ENCODE measurements at places on chromosomes 7 and 10.

DNA sequence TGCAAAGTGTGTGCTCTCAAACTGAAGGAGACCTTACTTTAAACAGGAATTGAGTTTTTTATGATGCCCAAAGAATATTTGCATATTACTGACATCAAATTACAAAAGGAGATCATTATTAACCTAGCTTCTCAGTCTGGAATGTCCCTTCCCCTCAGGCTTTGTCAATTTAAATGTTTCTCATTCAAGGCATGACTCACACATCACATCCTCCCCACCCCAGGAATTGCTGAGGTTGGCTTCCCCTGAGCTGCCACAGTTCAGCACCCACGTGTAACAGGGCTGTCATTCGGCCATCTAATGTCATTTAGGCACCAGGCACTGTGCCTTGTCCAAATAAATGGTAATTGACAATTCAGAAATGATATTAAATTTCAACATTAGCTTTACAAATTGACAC is 305.9 kb upstream of the MGMT start:
- peak; percentile 79 for DNase-seq

DNA sequence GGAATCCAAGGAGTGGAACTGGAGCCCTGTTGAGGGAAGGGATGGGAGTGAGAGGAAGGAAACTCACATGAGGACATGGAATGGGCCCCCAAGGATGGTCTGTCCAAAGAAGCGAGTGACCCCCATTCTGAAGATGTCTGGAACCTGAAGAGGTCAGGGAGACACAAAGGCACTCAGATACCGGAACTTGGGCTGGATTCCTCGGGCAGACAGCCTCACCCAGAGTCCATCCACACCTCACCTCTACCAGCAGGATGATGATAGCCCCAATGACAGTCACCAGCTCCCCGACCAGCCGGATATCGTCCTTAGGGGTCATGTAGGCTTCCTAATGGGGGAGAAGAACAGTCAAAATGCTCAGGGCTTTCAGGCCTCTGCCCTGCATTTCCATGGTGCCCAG is 10.7 kb downstream of the TRPV6 start:
- no peak for DNase-seq

DNA sequence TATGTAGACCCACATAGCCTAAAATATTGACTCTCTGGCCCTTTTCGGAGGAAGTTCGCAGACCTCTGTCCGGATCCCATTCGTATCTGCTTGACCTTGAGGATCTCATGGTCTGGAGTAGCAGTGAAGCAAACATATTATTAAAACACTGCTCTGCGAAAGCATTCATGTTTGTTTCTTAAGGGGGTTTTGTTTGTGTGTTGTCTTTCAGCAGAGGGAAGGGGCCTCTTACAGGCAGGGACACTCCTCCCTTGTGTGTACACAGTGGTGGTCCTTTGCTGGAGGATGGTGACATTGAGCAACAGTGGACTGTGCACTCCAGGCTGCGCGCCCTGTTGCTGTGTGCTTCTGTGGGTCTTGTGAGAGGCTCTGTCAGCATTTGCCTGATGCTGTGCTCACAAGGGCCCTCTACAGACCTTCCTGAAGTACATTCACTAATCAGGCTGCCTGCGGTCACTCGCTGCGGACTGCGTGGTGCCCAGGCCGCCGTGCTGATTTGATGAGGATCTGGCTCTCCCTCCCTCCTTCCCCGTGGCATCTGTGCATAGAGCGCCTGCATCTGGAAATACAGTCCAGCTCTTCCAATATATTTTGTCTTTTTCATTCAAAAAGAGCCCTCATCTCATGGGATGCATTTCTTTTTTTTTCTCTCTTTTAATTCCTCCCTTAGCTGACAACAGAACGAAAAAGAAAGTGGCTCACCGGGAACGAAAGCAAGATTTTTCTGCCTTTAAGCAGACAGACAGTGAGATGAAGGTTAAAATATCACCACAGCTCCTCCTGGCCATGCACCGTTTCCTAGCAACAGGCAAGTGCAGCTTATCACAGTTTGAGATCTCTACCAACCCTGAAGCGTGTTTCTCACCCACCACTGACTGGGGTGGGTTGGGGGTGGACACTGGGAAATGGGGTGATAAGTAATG is 135.8 kb downstream of the CNNM2 start:
- peak; percentile 87 for DNase-seq

GRCh38 chr10:89373916-89374711 is 3.7 kb upstream of the IFIT1B start:
- peak; percentile 48 for DNase-seq

DNA sequence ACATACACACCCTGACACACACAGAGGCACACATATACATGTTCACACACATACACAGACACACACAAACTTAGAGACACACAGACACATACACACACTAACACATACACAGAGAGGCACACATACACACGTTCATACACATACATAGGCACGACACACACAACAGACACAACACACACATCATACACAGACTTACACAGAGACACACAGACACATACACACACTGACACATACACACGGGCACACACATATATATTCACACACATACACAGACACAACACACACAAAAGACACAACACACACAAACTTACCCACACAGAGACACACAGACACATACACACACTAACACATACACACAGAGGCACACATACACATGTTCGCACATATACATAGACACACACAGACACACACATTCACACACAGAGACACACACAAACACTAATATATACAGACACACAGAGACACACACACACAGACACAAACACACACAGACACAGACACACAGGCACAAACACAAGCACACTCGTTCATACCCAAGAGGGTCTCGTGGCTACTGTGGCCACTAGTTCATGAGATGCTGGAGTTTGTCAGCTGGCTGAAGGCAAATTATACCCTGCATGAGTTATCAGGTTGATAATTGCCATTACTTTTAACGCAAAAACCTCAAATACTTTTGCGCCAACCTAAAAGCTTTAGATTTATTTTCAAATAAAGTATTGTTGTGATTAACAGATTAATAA is 17.7 kb upstream of the KLF6 start:
- DNase-seq, result no peak

- no peak for DNase-seq
These were observed 10.6 kb upstream of the ARID5B start for GRCh38 chr10:61890881-61891409.

DNA sequence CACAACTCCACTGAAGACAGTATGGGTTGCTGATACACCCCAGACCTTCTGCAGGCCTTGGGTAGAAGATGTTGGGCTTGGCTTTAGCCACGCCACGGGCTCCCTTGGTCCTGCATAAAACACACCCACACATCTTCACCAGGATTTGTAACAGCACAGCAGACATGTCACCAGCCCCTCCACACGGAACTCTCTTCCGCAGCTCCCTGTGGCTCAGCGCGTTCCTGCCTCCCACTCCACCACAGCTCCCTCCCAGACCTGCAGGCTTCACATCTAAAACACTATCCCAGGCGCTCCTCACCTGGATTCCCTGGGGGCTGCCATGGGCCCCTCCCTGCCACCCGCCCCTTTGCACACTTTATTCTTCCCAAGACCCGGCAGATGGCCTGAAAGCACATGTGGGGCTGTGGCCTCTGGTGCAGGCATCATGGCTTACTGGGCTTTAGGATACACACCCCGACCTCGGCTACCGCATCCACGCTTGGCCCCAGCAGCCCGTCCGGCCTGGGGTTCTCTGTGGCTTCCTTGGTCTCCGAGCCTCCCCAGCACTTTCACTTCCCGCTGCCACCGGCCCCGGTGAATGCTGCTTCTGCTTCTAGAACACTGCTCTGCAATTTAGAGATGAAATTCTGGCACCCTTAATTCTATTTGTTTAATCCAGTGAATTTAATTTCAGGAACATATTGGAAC is 432.9 kb downstream of the DNAJB6 start:
- no peak for DNase-seq

GRCh38 chr7:157654350-157654749 is 317.5 kb downstream of the DNAJB6 start:
- no peak for DNase-seq

DNA sequence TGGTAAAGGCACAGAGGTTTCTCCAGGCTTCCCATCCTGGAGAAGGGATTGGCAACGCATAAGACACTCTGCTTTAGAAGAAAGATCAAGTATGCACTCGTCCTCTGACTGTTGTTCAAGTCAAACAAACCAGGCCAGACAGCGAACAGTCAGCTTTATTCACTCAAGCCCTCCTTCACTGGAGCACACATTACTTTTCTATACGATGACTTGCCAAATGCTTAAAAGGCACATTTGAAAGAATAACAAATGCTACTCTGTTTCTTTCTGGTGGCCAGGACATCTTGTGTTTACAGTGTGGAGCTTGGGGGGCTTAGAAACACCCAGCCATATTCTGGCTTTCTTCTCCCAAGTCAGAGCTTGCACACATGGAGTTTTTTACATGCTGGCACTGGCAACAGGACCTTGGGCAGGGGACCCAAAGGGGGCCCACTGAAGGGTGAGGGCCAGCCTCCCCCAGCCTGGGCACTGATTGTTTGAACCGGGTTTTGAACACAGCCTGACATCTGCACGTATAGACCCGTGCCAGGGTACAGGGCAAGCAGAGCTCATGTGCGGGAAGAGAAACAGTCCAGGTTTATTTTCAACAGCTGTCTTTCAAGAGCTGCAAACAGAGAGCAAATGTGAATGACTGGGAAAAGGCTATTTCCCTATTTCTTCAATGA is 33.3 kb upstream of the FGFR2 start:
- no peak for DNase-seq

DNA sequence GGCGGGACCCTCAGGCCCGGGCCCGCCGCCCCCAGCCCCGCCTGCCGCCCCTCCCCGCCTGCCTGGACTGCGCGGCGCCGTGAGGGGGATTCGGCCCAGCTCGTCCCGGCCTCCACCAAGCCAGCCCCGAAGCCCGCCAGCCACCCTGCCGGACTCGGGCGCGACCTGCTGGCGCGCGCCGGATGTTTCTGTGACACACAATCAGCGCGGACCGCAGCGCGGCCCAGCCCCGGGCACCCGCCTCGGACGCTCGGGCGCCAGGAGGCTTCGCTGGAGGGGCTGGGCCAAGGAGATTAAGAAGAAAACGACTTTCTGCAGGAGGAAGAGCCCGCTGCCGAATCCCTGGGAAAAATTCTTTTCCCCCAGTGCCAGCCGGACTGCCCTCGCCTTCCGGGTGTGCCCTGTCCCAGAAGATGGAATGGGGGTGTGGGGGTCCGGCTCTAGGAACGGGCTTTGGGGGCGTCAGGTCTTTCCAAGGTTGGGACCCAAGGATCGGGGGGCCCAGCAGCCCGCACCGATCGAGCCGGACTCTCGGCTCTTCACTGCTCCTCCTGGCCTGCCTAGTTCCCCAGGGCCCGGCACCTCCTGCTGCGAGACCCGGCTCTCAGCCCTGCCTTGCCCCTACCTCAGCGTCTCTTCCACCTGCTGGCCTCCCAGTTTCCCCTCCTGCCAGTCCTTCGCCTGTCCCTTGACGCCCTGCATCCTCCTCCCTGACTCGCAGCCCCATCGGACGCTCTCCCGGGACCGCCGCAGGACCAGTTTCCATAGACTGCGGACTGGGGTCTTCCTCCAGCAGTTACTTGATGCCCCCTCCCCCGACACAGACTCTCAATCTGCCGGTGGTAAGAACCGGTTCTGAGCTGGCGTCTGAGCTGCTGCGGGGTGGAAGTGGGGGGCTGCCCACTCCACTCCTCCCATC is 82.7 kb downstream of the PAX2 start:
- DNase-seq, result no peak

DNA sequence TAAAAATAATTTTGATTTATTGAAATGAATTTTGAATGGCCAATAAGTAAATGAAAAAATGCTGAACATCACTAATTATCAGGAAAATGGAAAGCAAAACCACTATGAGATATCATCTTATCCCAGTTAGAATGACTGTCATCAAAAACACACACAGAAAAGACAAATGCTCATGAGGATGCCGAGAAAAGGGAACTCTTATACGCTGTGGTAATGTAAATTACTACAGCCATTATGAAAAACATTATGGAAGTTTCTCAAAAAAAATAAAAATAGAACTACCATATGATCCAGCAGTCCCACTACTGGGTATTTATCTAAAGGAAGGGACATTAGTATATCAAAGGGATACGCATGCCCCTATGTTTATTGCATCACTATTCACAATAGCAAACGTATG is 15.8 kb downstream of the SCIN start:
- no peak for DNase-seq

DNA sequence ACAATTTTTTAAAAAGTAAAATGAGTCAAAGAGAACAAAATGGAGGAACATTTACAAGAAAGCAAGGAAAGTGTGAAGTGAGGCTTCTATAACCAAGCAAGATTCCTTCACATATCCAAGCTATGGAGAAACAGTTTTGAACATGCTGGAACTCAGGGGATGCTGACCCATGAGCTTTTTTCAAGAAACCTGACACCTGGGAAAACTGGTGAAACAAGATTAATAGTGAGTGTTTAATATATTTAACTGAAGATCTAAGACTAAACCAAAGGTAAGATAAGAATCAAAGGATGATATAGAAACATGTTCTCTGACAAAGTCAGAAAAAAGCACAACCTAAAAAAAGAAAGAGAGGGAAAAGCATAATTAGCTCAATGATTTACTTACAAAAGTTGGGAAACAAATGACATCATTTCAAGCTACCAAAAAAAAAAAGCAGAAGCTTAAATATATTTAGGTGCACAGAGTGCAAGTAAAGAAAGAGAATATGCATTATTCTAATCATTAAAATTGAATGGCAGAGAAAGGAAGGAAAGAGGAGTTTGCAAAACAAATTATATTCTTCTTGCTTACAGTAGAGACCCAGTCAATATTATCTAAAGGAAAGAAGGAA is 24.9 kb downstream of the C7orf25 start:
- DNase-seq, result no peak

- DNase-seq, result no peak
These were observed 69.0 kb downstream of the CHRM2 start for GRCh38 chr7:136937436-136937835.

DNA sequence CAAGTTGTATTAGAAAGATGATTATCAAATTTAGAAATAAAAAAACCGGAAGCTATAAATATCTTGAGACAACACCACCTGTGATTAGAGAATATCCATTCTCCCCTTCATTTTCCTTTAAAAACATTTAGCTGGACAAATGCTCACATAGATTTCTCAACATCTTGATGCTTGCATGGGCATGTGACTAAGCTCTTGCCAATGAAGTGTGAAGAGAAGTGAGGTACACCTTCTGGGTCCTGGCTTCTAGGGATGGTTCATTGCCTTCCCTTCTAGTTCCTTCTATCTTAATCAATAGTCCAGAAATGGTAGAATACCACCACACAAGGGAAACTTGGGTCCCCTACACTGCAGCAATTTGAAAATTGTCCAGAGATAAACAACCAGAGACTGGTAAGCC is 41.0 kb downstream of the WAPL start:
- peak; percentile 51 for DNase-seq

DNA sequence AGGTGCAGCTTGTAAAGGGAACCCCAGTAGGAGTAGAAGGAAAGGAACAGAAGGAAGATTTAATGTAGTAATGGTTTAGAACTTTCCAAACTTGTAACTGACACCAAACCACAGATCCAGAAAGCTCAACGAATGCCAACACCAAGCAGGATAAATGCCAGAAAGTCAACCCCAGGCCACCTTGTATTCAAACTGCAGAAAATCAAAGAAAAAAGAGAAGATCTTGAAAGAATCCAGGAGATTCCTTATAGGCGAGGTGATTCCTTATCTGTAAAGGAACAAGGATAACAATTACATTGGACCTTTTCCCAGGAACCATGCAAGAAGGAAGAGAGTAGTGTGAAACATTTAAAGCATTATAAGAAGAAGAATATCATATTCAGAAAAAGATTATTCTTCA is 93.6 kb downstream of the NKX6-2 start:
- DNase-seq, result no peak

- peak; percentile 53 for DNase-seq
These were observed 261.4 kb upstream of the ZWINT start for GRCh38 chr10:56622335-56622973.
